ENCODE measurements at places on chromosomes 11 and 22.
A peak's percentile ranks its signal among the peaks of the same experiment; 100 is the strongest.

GRCh38 chr22:42856179-42856864 lies 751 bp downstream of the ARFGAP3 start:
- peak; percentile 76 for DNase-seq

- no peak for DNase-seq
Observed at GRCh38 chr11:85694385-85694980, 8.5 kb upstream of the CCDC89 start.

DNA sequence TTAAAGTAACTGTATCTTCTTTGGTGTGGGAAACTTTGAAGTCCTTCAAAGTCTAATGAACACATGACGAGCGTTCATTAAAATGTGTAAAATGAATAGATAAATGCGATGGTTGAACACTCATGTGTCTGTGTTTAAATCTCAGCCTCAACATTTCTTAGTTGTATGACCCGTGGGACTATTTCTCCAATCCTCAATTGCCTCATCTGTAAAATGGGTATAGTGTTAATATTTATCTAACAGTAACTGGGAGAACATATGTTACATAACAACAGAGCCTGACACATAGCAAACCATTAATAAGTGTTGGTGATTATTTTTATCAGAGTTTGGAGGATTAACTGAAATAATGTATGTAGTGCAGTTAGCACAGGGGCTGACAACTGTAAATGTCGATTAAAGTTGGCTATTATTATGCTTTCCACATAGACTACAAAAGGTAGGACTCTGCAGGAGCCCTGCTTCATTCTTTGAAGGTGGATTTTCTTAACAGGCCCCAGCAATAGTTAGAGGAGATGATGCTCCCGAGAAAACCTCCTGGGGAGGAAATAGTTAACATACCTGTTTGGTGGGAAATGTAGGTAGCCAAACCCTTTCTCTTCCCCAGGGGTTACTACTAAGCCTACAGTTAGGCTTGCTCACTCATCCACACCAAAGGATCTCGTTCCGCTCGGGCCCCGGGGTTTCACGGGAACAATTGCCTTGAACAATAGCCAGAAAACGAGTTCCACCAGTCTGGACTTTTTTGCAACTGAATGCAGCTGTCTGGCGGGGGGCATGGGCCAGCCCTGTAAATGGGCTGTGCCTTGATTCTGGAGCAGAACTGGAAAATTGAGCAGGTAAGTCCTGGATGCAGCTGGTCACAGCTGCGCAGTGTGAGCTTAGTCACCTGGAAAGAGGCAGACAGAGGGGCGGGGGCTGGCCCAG lies 133.4 kb downstream of the DBX1 start:
- DNase-seq, result no peak

GRCh38 chr11:83921447-83922192 lies 635.5 kb upstream of the CCDC90B start:
- no peak for DNase-seq

DNA sequence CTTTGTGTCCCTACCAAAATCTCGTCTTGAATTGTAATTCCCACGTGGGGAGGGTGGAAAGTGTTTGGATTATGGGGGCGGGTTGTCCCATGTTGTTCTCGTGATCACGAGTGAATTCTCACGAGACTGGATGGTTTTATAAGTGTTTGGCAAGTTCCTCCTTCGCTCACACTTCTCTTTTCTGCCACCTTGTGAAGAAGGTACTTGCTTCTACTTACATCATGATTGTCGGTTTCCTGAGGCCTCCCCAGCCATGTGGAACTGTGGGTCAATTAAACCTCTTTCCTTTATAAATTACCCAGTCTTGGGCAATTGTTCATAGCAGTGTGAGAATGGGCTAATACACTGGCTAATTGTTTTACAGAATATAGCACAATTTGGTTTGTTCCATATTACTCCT lies 326.3 kb downstream of the GRM5 start:
- DNase-seq, result no peak

DNA sequence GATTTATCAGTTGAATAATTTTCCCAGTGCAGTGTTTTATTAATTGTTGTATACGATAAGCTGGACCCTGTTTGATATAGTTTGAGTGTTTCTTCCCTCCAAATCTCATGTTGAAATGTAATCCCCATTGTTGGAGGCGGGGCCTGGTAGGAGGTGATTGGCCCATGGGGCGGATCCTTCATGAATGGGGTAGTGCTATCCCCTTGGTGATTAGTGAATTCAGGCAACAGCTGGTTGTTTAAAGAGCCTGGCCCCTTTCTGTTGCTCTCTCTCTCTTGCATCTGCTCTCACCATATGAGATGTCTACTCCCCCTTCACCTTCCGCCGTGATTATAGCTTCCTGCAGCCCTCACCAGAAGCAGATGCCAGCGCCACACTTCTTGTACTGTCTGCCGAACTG lies 1.5 kb downstream of the OR5A1 start:
- no peak for DNase-seq

DNA sequence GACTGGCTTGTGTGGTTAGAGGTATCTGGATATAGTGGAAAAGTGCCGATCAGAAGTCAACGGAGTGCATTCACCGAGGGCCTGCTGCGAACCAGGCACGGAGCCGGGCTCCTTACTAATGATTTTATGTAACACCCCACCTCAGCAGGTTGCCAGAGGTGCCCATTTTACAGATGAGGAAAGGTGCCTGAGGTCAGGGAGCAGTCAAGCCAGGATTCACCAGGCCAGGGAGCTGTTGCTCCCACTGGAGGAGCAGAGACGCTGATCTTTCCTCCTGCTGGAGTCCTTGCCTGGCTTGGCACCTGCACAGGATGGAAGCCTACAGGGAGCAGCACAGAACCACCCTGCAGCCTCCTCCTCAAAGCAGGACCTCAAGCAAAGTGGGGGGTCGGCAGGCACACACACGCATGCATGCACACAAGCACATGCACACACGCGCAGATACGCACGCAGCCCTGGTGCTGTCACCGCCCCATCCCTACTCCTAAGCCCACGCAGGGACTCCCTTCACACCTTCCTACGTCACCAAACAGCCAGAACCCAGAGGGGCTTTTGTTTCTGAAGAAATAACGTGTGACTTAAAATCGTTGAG lies 16.2 kb downstream of the RSPH14 start:
- no peak for DNase-seq

DNA sequence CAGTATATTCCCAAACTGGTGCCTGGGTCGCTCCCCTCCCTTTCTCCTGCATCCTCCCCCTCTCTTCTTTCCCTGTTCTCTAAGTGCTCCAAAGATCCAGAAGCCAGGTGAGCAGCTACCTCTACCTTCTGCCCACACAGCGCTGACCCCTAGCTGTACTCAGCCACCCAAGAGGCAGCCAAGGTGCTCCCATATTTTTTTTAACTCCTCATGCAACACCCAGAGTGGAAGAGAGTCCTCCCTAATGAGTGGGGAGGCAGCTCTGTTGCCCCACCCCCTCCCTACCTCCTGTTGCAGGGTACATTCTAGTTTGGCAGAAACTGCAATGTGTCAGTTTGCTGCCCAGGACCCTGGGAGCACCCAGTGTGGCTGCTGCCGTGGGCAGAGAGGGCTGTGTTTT lies 40.2 kb downstream of the RPL27A start:
- DNase-seq, result no peak

- DNase-seq, result peak; percentile 21
Observed at GRCh38 chr11:77106321-77106720, 3.7 kb downstream of the OMP start.

DNA sequence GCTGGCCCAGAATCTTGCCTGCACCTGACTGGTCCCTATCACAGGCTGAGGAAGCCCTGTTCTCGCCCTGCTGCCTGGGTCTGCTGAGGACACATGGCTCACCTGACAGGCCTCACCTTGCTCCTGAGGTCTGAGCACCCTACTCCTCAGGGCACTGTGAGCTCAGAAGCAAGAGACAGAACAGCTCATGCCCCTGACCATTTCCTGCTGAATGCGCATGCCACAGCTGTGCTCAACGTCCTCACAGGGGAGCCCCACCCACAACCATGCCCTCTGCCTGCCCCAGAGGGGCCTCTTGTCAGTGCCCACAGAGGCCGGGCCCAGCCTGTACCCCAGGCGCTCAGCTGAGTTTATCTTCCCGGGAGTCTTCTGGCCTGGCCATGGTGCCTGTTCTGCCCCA lies 2.8 kb upstream of the TSPO start:
- DNase-seq, result peak; percentile 44

GRCh38 chr11:95264881-95265280 lies 33.9 kb upstream of the SESN3 start:
- no peak for DNase-seq

DNA sequence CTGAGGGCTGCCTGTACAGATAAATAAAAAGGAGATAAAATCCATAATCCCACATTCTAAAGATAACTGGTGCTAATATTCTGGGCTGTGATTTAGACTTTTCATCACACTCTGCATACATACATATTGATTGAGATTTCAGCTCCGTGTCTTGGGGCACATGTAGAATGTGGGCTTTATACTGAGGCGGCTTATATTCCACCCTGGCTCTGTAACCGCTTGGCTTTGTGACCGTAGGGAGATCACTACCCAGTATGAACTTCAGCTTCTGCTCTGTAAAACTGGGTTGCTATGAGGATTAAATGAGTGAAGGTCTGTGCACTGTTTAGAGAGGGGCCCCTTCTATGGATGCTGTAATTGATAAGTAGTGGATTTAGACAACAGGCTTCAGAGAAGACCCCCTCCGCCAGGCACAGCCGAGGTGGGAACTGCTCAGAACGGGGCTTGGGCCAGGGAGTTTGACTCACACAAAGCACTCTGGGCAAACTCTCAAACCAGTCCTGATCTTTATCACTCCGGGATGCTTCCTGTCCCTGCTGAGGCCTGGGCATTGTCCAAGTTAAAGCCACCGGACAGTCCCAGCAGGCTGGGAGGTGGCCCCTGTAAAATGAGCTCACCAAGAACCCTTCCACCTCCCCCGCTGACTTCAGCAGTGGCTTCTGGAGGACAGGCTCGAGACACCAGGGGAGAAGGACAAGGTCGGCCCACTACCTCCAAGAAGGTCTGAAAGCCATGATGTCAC lies 17.2 kb downstream of the KIAA1671 start:
- DNase-seq, result no peak

DNA sequence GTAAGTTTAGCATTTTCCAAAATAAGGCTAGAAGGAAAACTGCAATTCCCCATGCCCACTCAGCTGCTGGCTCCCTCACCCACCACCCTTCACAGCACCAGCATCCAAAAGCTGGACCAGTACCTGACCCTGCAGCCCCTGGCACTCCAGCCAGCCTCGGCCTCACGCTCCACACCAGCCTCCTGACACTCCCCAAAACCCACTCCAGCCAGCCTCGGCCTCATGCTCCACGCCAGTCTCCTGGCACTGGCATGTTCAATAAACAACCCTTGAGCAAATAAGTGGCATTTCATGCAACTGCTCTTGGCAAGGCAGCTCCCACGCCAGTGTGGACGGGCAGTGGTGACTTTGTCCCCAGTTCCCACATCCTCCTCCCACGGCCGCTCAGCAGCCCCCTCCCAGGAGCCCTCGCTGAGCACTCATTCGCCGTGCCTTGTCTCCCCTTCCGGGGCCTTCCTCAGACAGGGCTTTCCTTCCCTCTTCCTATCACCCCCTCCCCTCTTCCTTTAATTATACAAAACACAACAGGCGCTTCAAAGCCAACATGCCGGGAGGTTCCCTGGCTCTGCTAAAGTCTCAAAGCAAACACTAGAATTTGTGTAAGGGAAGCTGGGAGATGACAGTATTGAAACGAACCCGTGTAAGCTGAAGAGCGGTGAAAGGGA lies 6.8 kb downstream of the TOLLIP start:
- no peak for DNase-seq

DNA sequence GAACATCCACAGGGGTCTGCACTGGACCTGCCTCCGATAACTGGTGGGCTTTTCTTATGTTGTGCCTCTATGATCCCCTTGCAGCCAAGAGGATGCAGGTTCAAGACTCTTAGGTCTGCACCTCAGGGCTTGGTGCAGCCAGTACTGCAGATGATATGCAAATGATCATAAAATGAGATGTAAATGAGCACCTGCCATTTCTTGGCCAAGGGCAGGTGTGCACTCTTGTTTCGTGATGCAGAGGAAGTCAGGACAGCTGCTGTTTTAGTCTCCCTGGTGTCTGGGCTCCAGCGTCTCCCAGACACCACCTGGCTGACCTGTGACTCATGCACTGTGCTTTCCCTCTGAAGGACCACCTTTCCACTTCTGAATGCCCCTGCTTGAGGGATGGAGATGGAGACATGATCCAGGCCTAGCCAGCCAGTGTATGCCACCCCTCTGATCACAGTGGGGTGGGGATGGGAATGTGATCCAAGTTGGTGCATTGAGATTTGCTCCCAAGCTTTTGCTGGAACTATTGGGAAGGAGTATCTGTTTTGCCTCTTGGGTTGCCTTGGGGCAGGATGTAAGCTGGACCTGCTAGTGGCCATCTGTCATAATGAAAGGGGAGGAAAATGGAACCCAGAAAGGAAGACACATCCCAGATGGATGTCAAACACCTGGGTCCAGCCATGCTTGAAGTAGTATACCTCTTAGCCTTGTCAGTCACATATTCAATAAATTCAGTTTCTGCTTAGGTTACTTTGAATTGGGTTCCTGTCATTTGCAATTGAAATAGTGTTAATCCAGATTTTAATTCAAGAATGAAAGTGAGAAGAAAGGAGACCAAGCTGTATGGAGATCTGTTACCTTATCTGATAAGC lies 3.3 kb upstream of the KCNJ11 start:
- no peak for DNase-seq

- peak; percentile 50 for DNase-seq
Observed at GRCh38 chr11:46356924-46357482, 9.7 kb downstream of the DGKZ start.

GRCh38 chr22:25368271-25368670 lies 148.8 kb downstream of the CRYBB2 start:
- peak; percentile 9 for DNase-seq

- no peak for DNase-seq
Observed at GRCh38 chr11:82462608-82463242, 270.9 kb downstream of the FAM181B start.

DNA sequence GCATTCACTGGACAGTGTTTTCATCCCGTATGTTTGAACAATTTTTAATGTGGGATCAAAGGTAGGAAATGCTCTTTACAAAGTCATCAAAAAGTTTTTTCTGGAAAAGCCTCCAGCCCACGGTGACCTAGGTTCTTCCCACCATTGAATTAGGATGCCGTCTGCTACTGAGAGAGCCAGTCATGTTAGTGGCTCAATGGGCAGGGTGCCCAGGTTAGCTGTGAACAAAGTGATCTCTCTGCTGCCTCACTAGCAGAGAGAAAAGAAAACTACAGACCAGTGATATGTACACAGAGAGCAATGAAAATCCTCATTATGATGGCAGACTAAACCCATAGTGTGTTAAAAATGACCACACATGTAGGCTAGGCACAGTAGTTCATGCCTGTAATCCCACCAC lies 32.4 kb downstream of the KCNQ1 start:
- DNase-seq, result no peak

DNA sequence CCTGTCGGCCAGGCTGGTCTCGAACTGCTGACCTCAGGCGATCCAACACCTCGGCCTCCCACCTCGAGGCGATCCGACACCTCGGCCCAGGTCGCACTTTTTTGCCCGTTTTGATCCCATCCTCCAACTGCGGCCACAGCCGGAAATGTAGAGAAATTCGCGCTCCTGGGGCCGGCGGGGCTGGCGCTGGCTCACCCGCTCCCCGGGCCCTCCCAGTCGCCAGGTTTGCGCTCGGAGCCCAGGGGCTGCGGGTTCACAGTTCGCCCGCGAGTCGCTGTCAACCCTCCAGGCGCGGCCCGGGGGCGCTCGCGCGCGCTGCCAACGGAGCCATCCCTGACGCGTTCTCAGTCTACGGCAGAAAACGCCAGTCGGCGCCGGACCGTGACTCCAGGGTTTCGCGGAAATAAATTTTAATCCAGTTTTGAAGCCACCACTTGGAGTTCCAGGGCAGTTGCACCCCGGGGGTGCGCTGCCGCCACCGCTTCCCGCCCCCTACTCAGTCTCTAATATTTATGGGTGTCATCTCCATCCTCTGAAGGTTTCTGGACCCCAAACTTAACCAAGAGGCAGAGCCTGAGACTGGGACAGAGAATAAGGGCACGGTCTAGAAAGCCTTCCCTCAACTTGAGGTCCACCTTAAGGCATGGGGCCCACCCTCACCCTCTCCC lies 1.5 kb upstream of the KLHDC7B start:
- peak; percentile 75 for DNase-seq
